Fibroblast of skin of left quadriceps (primary cell): ENCODE measurements at places on chromosomes 7 and 10.

GRCh38 chr10:97875391-97875790, 25.7 kb downstream of the GOLGA7B start:
- DNase-seq = no peak

DNA sequence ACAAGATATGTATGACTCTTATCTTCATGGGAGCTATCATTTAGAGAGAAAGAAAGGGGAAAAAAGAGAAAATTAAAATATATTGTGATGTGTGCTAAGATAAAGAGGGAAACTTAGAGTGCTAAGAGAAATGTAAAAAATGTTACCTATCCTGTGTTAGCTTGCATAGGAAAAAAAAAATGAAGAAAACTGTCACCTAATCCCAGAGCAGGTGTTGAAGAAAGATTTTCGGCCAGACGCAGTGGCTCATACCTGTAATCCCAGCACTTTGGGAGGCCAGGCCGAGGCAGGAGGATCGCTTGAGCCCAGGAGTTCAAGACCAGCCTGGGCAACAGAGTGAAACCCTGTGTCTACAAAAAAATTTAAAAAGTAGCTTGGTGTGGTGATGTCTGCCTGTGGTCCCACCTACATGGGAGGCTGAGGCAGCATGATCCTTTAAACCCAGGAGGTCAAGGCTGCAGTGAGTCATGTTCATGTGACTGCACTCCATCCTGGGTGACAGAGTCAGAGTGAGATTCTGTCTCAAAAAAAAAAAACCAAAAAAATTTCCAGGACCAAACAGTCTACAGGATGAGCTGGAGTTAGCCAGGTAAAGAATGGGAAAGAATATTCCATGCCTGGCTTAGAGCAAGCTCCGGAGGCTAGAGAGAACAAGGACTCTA, 2.4 kb upstream of the MKLN1 start:
- no peak for DNase-seq

- no peak for DNase-seq
Measured at GRCh38 chr10:94430701-94431100, 28.4 kb downstream of the TBC1D12 start.

GRCh38 chr7:43475983-43476382, 106.9 kb upstream of the STK17A start:
- DNase-seq = no peak

GRCh38 chr7:55641811-55642210, 69.5 kb upstream of the VOPP1 start:
- peak; percentile 1 for DNase-seq

- DNase-seq = no peak
Measured at GRCh38 chr7:16412274-16413254, 8.8 kb downstream of the CRPPA start.

DNA sequence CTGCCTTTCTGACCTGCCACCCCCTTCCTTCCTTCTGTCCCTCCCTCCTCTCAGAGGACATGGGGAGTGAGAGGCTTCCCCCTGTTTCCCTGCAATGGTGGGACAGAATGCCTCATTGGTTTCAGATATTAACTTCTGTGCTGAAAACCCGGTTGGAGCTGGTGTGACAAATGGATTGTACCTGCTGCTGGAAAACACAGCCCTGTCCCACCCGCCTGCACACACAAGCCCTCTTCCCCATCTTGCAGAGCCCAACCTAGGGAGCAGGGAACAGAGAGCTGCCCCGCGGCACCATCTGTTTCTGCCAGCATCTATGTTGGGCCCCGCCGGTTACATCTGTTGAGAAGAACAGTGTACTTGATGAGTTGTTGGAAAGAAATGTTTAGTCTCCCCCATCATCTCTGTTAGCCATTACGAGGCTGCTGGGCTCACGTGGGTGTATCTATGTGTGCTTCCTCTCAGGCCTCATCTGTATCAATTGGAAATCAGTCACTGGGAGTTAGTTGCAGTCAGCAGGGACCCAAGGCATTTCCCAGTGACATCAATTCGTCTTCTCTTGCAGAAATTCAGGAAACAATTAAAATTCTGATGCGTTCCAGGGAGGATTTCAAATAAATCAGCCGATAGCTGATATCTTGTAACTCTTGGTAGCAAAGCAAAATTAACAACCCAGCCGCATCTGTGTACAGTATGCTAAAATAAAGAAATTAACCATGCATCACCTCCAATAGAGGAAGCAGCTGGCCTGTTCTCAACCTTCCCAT, 725.6 kb upstream of the GALNT17 start:
- peak; percentile 81 for DNase-seq

DNA sequence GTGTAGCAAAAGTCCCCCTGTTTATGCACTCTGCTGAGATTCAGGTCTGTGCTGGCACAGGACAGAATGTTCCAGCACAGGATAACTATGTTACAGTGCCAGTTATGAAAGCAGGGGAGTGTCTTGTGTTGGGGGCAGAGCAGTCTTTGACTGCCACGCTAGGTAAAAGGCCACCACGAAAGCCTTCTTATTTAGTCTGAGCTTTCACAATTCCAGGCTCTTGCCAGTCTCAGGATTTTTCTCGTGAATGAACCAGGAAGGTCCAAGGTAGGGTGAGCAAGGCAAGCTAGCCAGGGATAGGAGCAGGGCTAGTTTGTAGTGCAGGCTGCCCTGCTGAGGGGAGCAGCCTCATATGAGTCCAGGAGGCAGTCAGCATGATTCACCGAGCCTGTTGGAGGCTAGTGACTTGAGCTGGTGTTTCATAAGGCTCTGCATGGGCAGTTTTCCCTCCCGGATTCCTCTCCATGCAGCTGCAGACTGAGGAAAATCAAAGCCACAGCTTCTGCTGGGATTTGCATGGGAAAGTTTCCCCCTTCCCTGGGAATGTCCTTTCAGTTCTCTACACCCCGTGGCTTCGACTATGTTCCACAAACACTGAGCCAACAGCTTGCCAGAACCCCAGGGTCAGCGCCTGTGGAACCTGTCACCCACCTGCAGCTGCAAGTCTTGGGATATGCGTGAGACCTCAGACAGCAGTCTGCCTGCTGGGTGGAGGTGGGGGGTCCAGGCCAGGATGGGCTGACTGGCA, 112.3 kb downstream of the JCAD start:
- DNase-seq = peak; percentile 66

DNA sequence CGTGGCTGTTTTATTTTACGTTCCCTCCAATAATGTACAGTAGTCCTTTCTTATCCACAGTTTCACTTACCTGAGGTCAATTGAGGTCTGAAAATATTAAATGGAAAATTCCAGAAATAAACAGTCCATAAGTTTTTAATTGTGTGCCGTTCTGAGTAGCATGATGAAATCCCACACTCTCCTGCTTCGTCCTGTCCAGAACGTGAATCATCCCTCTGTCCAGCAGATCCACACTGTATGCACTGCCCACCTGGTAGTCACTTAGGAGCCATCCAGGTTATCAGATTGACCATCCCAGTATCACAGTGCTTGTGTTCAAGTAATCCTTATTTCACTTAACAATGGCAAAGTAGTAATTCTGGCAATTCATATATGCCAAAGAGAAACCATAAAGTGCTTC, 46.3 kb downstream of the STARD3NL start:
- no peak for DNase-seq

DNA sequence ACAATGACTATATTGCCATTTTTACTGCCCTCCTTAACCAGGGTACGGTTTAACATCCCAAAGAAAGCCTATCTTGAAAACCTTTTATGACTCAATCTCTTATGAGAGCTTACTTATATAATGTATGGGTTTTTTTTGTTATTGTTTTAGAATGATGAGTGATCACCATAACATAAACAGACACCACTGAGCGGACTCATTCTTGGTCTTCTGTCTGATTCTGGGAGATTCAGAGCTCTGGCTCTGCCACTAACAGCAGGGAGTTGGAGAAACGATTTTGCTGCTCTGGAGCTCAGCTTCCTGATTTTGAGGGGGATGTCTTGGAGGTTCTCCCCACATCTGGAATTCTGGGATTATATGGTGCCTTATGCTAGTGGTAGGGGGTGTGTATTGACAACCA, 244.1 kb downstream of the FRMD4A start:
- DNase-seq = no peak

DNA sequence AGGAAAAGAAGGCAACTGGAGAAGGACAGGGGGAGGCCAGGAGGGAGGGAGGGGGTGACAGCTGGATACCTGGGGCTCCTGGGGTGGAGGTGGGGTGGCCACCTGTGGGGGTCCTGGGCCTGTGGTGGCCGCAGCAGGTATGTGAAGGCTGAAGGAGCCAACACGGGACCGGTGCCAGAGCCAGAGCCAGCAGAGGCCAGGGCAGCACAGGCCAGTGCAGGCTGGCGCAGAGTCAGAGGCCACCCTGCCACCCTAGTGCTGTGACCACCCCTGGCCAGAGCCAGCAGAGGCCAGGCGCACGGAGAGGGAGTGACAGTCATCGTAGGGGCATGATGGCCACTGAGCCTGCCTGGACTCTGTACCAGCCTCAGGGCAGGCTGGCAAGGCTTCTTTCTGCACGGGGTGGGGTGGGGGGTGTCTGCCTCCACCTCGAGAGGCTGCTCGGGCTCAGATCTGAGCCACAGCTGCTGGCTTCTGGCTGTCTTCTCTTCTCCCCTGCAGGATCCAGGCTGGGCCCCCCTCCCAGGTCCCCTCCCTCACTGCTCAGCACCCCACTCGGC, 28.8 kb downstream of the YKT6 start:
- no peak for DNase-seq

GRCh38 chr10:110265573-110266193, 39.0 kb downstream of the SMNDC1 start:
- DNase-seq = no peak

DNA sequence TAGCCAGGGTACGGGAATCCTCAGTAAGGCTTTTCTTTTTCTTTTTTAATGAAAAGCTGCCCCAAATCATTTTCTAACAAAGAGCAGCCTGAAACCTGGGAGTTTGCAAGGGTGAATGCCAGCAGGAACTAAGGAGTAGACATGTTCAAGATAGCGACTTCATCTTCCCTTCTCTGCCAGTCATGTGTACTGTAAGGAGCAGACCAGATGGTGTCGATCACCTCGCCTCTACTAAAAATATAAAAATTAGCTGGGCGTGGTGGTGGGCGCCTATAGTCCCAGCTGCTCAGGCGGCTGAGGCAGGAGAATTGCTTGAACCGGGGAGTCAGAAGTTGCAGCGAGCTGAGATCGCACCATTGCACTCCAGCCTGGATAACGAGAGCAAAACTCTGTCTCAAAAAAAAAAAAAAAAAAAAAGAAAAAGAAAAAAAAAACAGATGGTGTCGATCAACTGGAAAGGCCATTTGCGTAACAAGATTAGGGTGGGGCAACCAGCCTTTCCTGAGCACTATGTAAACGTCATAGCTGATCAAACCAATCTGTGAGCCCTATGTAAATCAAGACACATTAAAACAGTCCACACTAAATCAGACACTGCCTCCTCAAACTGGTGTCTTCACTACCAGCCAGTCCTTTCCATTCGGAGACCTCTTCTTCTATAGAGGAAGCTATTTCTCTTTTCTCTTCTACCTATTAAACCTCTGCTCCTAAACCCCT, 33.8 kb downstream of the NOLC1 start:
- DNase-seq = no peak

- no peak for DNase-seq
Measured at GRCh38 chr10:101843032-101844021, at the start of gene KCNIP2. TSS of gene KCNIP2 (minus strand) at chr10:101843800. CDS start at chr10:101843568, 232 bp downstream.

- no peak for DNase-seq
Measured at GRCh38 chr10:541041-541440, 148.4 kb downstream of the DIP2C start.

DNA sequence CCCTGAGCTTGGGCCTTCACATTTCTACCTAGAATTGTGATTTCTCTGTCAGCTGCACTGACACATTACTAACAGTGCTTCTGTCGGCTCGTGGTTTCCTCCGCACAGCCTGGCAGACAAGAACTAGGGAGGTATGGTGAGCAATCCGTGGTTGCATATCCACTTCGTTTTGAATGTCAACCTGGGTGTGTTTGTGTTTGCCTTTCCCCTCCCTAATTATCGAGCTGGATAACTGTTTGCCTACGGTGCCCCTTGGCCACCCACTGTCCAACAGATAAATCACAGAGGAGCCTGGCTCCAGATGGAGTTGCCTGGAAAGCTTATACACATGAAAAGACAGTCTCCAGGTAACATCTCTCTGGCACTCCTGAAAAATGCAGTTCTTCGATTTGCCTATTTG, 228.8 kb downstream of the TRIL start:
- DNase-seq = no peak

DNA sequence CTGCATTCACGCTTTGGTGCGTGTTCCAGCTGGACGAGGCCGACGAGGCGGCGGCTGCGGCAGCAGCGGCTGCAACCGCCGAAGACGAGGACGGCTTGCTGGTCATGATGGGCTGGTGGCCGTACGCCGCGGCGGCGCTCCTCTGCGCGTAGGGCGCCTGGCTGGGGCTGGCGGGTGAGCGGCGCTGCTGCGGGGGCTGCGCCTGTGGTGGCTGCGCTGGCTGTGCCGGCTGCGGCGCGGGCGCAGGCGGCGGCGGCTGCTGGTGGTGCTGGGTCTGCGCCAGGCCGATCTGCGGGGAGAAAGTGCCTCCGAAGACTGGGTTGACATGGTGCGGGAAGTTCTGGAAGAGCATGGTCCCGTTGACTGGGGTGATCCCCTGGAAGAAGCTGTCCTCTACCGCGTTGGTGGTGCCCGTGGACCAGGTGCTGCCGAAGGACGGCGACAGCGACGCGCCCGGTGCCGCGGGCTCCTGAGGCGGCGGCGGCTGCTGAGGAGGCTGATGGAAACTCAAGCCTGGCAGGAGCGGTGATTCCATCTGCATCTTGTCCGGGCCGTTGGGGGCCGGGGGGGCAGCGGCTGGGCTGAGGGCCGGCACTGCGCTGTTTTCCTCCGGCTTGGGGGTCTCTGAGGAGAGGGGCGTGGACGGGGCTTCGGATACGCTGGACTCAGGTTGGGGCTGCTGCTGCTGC, 51.1 kb downstream of the CPEB3 start:
- DNase-seq = no peak

GRCh38 chr10:19367176-19367575, 318.6 kb downstream of the MALRD1 start:
- no peak for DNase-seq

GRCh38 chr7:135853499-135853898, 104.9 kb upstream of the FAM180A start:
- peak; percentile 24 for DNase-seq

- no peak for DNase-seq
Measured at GRCh38 chr10:132609211-132609610, 71.6 kb downstream of the INPP5A start.

GRCh38 chr7:107900496-107901015, 9.6 kb downstream of the DLD start:
- no peak for DNase-seq

GRCh38 chr10:125868372-125868975, 12.6 kb downstream of the DHX32 start:
- DNase-seq = peak; percentile 22

DNA sequence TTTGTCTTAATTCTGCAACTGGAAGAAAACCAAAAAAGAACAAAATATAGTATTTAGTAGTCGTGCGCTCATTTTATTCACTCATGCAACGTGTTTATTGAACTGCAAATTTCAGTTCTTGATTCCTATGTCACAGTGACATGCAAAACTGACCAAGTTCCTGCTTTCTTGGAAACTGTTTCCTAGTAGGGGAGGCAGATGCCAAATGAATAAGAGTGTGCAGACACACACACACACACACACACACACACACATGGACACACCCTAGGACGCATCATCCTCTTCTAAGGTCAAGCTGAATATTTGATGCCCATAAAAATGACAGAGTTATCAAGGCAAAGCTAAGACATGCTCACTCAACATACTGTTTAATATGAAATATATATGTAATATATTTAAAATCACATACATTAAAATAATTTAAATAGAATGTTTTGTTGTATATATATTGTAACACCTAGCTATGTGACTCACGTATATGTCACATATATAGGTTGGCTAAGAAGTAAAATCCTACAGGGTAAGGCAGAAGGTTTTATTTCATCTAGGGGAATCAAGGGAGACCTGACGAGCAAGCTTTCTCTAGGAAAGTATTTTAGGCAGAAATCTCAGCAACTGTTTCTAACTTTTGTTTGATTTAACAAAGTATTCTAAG, 79.6 kb downstream of the SVIL start:
- DNase-seq = no peak
